Testis (tissue), 5 donors: ENCODE measurements at places on chromosomes 5 and 9. TPM values are rescaled to one million over a fixed set of nuclear protein-coding genes. Genes with fewer than 3 reads are reported as not detected.

DNA sequence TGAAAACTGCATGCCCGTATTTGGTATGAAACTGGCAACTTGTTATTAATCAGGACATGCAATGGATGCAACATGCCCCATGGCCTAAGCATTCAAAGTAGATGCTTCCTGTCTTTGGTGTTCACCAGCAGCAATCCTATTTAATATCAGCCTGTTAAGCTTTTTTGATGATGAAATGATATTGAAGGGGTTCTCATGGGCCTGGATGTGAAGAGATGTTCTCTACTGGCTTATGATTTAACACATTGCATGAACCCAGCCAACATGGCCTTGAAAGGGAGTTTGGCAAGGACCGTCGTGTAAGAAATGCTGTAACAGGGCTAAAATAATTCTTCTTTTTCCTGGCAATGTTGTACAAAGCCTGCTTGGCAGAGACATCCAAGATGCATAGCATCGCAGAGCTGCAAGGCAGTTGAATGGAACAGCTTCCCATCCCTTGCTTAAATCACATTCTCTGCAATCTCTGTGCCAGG, 111.2 kb downstream of the SMARCA2 start:
- H3K27ac ChIP-seq = peak overlapping the region; percentile 85
- no peaks in the 10 kb centered on the region for H3K36me3 ChIP-seq
- no peaks in the 10 kb centered on the region for H3K27me3 ChIP-seq
- no peak overlapping the region for H3K4me3 ChIP-seq
- DNase-seq = peak; percentile 76
- H3K4me1 ChIP-seq = peaks cover 59% of the 10 kb centered on the region

DNA sequence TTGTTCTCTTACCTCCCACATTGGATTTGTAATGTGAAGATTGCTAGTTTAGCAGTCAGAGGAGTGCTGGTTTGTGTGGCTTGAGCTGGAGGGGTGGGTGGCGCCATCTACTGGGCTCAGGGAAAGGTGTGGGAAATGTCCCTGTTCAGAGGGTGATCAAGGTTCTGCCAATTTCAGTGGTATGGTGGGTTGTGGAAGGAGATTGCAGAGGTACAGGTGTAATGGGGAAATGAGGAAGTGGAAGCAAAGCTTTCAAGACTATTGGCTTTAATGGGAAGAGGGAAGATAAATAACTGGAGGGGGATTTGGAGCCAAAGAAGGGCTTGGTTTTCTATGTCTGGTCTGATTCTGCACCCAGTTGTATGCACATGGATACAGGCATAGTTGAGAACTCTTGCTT, 76.4 kb downstream of the OSMR start:
- H3K27ac ChIP-seq = no peak overlapping the region
- H3K36me3 ChIP-seq = no peaks in the 10 kb centered on the region
- H3K4me1 ChIP-seq = no peaks in the 10 kb centered on the region
- no peaks in the 10 kb centered on the region for H3K27me3 ChIP-seq

GRCh38 chr5:160957312-160957861, 105.4 kb upstream of the ATP10B start:
- H3K27me3 ChIP-seq = no peaks in the 10 kb centered on the region
- H3K27ac ChIP-seq = no peak overlapping the region
- no peaks in the 10 kb centered on the region for H3K36me3 ChIP-seq
- H3K4me3 ChIP-seq = no peak overlapping the region
- no peaks in the 10 kb centered on the region for H3K4me1 ChIP-seq
- no peak for DNase-seq

Gene ANXA2R
- 10.2 TPM for total RNA-seq

DNA sequence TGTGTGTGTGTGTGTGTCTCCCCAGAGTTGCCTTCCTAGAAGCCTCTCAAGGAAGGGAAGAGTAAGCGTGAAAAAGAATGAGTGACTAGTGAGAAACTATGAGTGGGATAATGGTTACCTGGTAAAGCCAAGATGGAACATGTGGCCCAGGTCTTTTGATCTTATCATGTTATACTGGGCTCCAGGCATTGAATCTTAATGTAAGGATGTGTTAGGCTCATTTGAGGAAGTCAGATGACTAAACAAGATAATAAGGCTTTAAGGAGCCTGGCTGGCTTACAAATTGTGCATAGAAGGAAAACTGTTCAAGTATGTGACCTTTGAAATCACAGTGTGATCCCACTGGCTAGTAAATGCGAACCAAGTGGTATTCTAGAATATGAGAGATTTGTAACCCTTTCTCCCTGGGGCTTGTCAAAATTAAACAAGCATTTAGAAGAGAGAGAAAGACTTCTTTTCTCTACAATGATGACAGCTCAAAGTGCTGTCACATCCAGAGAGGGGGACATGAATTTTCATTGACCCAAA, 29.9 kb upstream of the HMHB1 start:
- H3K4me1 ChIP-seq = no peaks in the 10 kb centered on the region
- no peaks in the 10 kb centered on the region for H3K27me3 ChIP-seq
- no peak overlapping the region for H3K27ac ChIP-seq
- no peak overlapping the region for H3K4me3 ChIP-seq
- no peak for DNase-seq

Gene ST6GALNAC4
- 24.7 TPM for total RNA-seq

- no peaks in the 10 kb centered on the region for H3K36me3 ChIP-seq
- no peak overlapping the region for H3K4me3 ChIP-seq
- H3K4me1 ChIP-seq = peaks cover 4% of the 10 kb centered on the region
- H3K27ac ChIP-seq = no peak overlapping the region
Observed at GRCh38 chr5:146209714-146210113, 6.3 kb downstream of the RBM27 start.

GRCh38 chr5:41071975-41072374, 833 bp upstream of the MROH2B start:
- no peaks in the 10 kb centered on the region for H3K27me3 ChIP-seq
- H3K4me1 ChIP-seq = peaks cover 9% of the 10 kb centered on the region
- no peaks in the 10 kb centered on the region for H3K36me3 ChIP-seq
- no peak overlapping the region for H3K4me3 ChIP-seq

Gene CREB3
- total RNA-seq = 51.2 TPM

DNA sequence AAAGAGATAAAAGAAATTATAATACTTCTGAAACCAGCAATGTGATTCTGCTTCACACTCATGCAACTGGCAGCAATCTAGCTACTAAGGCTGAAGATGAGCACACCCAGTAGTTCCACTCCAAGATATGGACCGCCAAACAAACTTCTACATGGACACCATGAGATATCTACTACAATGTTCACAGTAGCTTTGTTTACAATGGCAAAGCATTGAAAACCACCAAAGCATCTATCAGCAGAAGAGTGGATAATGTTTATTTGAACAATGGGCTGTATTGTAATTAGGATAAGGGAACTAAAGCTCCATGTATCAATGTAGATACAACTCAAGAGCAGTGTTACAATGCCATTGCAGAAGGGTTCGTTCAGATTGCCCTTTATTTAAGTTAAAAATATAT, 91.2 kb upstream of the ERBIN start:
- H3K36me3 ChIP-seq = no peaks in the 10 kb centered on the region
- H3K4me1 ChIP-seq = peaks cover 9% of the 10 kb centered on the region
- no peaks in the 10 kb centered on the region for H3K27me3 ChIP-seq
- no peak for DNase-seq
- no peak overlapping the region for H3K4me3 ChIP-seq
- H3K27ac ChIP-seq = no peak overlapping the region

Gene PHF24
- 93.3 TPM for total RNA-seq

DNA sequence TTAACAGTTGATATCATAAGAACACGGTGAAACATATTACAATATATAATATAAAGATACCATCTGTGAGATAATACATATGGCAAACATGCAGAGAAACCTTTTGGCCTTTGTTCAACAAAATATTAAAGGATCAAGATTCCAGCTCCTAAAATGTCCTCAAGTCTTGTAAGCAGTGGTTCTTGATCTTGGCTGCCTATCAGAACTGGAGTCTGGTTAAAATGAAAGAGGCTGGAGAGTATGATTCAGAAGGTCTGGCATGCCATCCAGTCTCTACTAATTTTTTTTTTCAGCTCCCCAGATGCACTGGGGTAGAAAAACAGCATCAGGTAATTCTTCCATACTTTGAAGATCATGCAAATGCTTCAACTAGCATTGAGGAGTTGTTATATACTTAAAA, 83.2 kb downstream of the TNC start:
- no peaks in the 10 kb centered on the region for H3K4me1 ChIP-seq
- H3K27me3 ChIP-seq = no peaks in the 10 kb centered on the region
- no peaks in the 10 kb centered on the region for H3K36me3 ChIP-seq
- H3K27ac ChIP-seq = no peak overlapping the region
- no peak overlapping the region for H3K4me3 ChIP-seq
- no peak for DNase-seq

- DNase-seq = peak; percentile 74
- H3K4me3 ChIP-seq = no peak overlapping the region
- H3K4me1 ChIP-seq = peaks cover 37% of the 10 kb centered on the region
- no peaks in the 10 kb centered on the region for H3K36me3 ChIP-seq
Observed at GRCh38 chr9:89686126-89686525, 81.3 kb downstream of the GADD45G start.

Gene IFNW1
- not detected for total RNA-seq

Gene HACD4
- 2.8 TPM for total RNA-seq

DNA sequence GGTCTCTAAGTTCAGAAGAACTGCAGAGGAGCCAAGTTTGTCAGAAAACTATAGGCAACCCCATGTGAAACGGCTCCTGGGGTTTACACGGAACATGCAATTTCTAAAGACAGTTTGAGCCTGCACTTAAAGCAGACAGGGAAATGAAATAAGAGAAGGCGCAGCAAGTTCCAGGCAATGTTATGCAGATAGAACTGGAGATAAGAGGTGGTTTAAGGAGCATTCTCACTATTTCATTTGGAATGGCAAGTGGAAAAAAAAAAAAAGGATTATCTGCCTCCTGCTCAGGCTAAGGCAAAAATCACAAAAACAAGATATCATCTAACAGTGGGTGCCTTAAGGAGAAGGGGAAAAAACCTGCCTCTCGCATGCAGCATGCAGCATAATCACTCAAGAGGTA, 2252.4 kb downstream of the MAT2B start:
- H3K27ac ChIP-seq = no peak overlapping the region
- no peaks in the 10 kb centered on the region for H3K27me3 ChIP-seq
- no peaks in the 10 kb centered on the region for H3K4me1 ChIP-seq
- DNase-seq = no peak
- H3K4me3 ChIP-seq = no peak overlapping the region
- no peaks in the 10 kb centered on the region for H3K36me3 ChIP-seq

Gene CAMK2A
- total RNA-seq = 0.24 TPM

DNA sequence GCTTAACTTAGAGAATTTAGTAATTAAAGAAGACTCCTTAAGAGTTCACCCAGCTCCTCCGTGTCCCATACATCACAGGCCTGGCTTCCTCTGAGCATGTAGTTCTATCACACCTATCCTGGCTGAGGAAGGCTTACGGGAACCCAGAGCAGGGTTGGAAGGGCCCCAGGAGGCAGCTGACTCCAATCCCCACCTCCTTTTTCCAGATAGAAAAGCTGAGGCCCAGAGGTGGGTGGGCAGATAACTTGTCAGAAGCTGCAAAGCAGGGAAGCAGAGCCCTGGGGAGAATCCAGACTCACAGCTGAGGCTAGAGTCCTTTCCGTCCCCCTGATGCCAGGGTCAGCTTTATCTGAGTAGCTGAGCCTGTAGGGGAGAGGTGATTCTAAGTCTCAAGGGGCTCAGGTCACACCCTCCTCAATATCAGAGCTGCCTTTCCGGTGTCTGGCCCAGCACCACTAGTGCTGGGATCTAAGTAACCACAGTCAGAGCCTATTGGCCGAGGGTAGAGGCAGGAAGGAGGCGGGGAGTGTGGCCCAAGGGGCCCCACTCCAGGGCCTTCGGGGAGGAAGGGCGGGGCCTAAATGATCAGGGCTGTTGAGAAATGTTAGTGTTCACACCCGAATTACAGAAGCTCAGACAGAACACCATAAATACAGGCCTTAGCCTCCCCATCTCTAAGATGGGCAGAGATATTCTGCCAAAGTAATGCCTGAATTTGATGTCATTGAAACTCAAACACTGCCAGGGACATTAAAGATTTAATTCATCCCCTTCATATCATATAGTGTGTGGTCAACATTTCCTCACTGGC, 9.9 kb downstream of the CCDC69 start:
- H3K4me3 ChIP-seq = no peak overlapping the region
- no peaks in the 10 kb centered on the region for H3K36me3 ChIP-seq
- no peaks in the 10 kb centered on the region for H3K27me3 ChIP-seq
- peak; percentile 57 for DNase-seq
- H3K4me1 ChIP-seq = peaks cover 11% of the 10 kb centered on the region

DNA sequence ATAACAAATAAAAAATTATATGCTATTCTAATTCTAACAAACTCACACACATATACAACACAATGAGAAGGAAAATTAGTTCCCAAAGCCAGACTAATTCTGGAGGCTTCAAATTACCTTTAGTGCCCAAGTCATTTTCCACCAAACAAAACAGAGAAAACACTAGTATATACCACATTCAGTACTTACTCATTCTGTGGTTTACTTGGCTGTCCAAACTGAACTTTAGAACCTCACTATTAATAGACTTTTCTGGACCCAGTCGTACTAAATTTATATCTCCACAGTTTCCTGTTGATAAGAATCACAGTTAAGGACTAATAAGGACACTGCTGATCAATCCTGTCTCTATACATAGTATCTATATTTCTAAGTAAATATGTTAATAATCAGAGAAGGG, 66.4 kb downstream of the SETX start:
- H3K27ac ChIP-seq = no peak overlapping the region
- H3K27me3 ChIP-seq = no peaks in the 10 kb centered on the region
- H3K4me3 ChIP-seq = no peak overlapping the region
- H3K36me3 ChIP-seq = no peaks in the 10 kb centered on the region
- no peak for DNase-seq

Gene HMCN2
- 10.2 TPM for total RNA-seq

- H3K36me3 ChIP-seq = no peaks in the 10 kb centered on the region
- H3K27me3 ChIP-seq = no peaks in the 10 kb centered on the region
- no peak overlapping the region for H3K27ac ChIP-seq
- no peak for DNase-seq
Observed at GRCh38 chr9:17635115-17635890, 56.4 kb downstream of the SH3GL2 start.

DNA sequence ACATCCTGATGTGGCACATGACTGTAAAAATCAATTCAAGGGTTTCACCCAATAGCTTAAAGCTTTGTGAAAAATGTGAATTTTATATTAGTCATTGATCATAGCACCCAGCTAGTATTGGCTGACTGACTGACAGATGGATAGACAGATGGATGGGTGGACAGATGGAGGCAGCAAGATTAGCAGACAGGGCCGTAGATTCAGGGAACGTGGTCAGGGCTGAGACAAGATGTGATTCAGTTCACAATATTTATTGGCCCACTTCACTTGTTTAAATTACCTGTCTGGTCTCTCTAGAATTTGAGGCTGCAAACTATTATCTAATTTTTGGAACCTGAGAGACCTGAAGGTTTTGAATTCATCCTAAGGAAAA, 12.0 kb upstream of the PCSK5 start:
- H3K4me3 ChIP-seq = no peak overlapping the region
- no peak overlapping the region for H3K27ac ChIP-seq
- DNase-seq = no peak
- no peaks in the 10 kb centered on the region for H3K27me3 ChIP-seq
- H3K4me1 ChIP-seq = no peaks in the 10 kb centered on the region
- H3K36me3 ChIP-seq = no peaks in the 10 kb centered on the region

DNA sequence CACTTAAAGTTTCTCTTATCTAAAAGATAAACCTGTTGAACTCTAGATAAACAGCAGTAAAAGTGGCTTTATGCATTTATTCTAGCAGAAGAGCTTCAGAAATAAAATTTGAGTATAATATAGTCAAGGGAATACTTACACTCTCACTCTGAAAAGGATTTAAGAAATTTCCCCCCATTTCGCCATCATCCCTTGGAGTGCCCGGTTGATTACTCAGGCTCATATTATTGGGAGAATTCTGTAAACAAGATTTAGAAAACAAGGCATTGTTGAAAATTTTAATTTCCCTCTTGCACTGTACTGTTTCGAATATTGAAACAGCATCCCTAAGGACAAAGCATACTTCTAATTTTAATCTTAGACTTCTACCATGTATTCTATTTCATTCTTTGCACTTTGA, 34.5 kb upstream of the ACOT12 start:
- no peak overlapping the region for H3K27ac ChIP-seq
- peaks cover 3% of the 10 kb centered on the region for H3K4me1 ChIP-seq
- H3K4me3 ChIP-seq = no peak overlapping the region
- H3K36me3 ChIP-seq = no peaks in the 10 kb centered on the region
- DNase-seq = no peak
